ENCODE measurements at places on chromosomes 12 and 14. TPM values are rescaled to one million over a fixed set of nuclear protein-coding genes. Genes with fewer than 3 reads are reported as not detected.

Gene KIF5A
- 1.2 TPM for total RNA-seq

Gene FOXN4
- total RNA-seq: not detected

Gene ADGRD1
- total RNA-seq: not detected

Gene BIN2
- total RNA-seq: not detected

Gene DAD1
- total RNA-seq: 328 TPM

GRCh38 chr14:85178864-85179263 lies 351.1 kb upstream of the FLRT2 start:
- DNase-seq: no peak

DNA sequence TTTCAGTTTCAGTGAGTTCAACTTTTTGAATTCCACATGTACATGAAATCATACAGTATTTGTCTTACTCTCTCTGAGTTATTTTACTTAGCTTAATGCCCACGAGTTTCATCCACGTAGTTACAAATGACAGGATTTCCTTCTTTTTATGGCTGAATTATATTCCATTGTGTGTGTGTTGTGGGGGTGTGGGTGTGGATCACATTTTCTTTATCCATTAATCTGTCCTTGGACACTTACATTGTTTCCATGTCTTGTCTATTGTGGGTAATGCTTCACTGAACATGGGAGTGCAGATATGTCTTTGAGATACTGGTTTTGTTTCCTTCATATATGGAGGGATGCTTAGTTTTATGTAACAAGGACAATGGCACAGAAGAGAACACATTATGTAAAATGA lies 63.5 kb upstream of the TMTC1 start:
- no peak for DNase-seq

DNA sequence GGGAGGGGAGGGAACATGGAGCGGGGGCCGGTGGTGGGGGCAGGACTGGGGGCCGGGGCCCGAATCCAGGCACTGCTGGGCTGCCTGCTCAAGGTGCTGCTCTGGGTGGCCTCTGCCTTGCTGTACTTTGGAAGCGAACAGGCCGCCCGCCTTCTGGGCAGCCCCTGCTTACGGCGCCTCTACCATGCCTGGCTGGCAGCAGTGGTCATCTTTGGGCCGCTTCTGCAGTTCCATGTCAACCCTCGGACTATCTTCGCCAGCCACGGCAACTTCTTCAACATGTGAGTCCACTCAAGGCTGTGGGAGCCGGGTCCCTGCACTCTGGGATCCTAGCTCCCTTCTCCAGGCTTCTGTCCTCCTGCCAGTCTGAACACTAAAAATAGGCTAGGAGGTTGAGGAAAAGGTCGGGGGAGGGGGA lies 1.1 kb downstream of the FITM1 start:
- no peak for DNase-seq

DNA sequence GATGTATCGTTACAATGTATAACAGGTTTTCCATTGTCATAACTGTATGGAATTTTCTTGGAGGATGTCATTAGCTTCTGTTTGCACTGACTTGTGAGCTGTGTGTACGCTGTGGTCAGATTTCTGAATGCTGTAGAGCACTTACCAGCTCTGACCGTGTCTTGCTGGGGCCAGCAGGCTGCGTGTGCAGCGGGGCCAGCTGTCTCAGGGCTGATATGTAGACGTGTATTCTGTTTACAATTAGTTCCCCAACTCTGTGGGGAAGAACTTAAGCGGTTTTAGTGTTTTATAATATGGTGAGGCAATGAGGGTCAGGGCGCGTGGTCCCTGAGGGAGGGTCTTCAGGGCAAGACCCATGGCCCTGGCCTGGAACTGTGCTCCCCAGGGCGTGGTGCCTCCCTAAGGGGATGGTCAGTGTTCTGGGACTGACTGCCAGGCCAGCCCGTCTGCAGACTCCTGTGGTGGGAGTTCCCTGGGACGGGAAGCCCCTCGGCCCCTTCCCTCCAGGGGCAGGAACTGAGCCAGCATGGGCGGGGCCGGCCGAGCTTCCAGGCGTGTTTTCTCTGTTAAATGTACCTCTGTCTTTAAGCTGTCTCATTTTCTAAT lies 18.7 kb downstream of the XRCC3 start:
- DNase-seq: no peak

- no peak for DNase-seq
Observed at GRCh38 chr14:60323199-60323896, 74.3 kb downstream of the PPM1A start.

GRCh38 chr12:30599608-30600007 lies 96.1 kb downstream of the IPO8 start:
- DNase-seq: no peak

DNA sequence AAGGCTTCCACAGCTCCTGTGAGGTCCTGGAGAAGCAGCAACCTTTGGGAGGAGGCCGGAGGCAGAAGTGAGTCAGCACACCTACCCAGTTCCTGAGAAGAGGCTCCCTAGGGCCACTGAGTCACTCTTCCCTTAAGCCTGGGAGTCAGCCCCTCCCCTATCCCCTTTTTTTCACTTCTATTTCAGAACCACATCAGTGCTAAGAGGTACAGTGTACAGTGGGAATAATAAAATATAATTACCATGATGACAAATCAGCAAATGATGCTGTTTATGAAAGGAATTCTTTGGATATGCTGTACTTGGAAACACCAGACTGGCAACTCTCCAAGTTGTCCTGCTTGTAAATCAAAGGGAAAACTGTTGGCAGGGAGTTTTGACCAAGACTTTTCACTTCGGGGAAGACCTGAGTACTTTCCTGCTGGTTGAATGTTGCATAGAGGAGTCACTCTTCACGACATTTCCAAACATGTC lies 7.8 kb upstream of the TBPL2 start:
- peak; percentile 91 for DNase-seq
